Choroid plexus epithelial cell (primary cell): ENCODE measurements at places on chromosomes 13 and 19.

- DNase-seq, result no peak
Measured at GRCh38 chr13:47841151-47841550, 159.9 kb downstream of the SUCLA2 start.

DNA sequence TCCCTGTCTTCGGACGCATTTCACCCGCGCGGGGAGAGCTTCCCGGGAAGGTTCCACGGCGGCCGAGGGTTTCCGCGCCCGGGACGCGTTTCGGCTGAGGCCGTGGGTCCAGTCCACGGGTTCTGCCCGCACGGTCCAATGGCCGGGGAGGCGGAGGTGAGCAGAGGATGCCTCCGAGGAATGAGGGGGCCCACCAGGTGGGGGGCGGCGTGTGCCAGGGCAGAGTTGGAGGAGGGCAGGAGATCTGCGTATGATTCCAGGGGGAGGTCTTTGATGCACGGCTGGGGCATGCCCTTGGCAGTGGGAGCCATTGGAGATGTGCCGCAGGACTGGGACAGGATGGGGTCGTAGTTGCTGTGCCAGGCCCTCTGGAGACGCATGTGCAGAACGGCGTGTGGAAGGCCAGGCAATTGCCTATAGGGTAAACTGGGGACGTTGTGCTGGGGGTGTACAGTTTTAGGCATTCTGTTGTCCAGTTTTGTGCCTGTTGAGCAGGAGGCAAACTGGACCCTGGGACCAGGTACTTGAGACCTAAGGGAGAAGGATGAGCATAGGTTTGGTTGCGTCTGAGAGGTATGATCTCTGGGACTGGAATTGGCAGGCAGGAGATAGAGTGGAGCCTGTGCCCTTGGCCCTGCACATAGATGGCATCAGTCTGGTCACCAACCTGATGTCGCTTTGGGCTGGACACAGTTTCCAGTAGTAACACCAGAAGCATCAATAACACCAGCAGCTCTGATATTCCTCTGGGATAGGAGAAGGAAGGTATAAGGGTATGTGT lies 751 bp downstream of the ZNF584 start:
- peak; percentile 33 for DNase-seq

- peak; percentile 80 for DNase-seq
Measured at GRCh38 chr19:57803594-57804325, 11.0 kb downstream of the ZNF552 start.

DNA sequence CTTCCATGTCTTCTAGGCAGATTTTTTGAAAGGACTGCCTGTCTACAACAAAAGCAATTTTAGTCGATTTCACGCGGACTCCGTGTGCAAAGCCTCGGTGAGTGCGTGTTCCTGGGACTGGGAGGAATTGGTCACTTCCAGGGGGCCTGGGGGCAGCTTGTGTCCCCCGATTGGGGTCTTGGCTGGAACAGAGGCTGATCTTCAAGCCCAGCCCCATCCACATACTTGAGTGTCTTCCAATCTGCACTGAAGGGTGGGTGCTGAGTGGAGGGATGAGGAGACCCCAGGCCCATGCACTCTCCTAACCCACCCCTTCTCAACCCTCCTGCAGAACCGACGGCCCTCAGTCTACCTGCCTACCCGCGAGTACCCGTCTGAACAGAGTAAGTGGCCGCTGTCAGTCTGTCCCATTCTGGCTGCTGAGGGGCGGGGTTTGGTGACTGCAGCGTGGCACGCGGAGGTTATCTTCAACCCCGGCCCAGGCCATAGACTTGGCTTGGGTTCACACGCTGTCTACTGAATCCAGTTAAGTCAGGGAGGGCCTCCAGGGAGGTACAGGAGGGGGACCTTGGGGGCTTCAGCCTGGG lies 4.7 kb downstream of the DDA1 start:
- no peak for DNase-seq

GRCh38 chr13:76634431-76635191 lies 251.6 kb downstream of the KCTD12 start:
- DNase-seq, result no peak

DNA sequence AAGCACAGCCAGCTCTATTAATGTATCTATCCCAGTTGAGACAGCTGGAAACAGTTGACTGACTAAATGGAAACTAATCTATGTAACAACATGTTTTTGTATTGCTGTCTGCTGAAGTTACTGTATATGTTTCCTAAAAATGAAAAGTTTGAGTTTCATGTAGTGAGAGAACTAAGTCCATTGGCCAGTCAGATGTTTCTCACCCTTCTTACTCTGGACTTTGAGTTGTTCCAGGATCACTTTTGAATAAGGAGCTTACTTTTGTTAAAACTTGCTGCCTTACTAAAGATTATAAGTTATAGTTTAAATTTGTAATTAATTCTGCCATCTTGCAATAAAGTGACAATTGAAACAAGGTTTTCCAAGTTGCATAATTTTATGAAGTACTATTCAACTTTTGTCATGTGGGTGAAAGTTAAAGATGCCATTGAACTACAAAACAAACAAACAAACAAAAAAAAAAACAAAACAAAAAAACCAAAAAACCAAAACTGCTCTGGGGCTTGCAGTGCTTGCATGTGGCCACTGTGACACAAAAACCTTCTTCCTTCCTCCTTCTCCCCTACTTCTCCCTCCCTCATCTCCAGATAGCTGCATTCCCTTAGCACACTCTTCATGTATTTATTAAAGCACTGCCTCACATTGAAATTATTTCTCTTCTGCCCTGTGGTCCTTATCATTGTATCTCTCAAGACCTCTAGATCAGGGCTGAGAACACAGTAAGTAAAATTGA lies 15.3 kb downstream of the WDFY2 start:
- DNase-seq, result no peak

- DNase-seq, result no peak
Measured at GRCh38 chr19:30393046-30393445, 20.9 kb downstream of the ZNF536 start.

DNA sequence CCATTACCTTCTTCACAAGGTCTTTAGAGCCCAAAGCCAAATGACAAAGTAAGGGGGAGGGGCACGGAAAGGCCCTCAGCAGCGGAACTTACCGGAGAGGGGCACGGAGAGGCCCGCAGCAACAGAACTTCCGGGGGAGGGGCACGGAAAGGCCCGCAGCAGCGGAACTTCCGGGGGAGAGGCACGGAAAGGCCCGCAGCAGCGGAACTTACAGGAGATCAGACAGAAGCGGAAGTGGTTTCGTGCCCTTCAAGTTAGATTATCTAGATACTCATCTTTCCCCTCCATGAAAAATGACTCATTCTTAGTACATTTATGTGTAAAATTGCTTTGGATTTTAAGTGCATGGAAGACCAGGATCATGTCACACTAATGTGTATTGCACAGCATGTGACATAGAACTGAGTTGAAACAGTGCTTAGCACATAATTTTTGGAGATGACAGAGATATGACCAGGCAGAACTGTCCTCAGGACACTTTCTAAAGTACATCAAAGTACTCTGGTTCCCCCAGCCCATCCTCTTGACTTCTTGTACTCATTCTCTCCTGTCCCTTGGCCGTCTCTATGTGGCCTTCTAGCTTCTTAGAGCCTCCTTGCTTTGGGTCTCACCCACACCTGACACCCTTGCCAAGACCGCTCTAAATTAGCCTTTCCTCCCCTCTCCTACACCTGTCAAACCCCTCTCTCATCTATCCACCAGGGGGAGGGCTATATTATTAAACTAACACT lies 25.7 kb upstream of the TPTE2 start:
- peak; percentile 52 for DNase-seq

GRCh38 chr13:22061371-22061805 lies 390.5 kb downstream of the FGF9 start:
- DNase-seq, result no peak

DNA sequence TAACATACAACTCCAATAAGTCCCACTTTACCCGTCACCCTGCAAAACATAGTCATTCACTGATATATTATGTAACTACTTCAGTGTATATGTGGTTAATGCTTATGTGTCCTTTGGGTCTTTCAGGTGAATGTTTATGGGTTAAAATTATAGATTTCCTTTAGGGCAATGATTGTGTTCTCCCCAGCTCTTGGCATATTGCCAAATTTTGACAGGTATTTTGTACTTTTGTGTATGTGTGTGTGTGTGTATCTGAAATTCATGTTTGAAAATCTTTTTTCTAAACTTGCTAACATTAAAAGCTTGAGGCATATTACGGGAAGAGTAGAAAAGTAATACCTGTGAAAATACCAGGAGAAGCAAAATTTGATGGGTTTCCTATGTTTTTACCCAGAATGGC lies 8.2 kb downstream of the CDK8 start:
- DNase-seq, result no peak

GRCh38 chr19:33551676-33552075 lies 30.1 kb upstream of the PEPD start:
- DNase-seq, result no peak

DNA sequence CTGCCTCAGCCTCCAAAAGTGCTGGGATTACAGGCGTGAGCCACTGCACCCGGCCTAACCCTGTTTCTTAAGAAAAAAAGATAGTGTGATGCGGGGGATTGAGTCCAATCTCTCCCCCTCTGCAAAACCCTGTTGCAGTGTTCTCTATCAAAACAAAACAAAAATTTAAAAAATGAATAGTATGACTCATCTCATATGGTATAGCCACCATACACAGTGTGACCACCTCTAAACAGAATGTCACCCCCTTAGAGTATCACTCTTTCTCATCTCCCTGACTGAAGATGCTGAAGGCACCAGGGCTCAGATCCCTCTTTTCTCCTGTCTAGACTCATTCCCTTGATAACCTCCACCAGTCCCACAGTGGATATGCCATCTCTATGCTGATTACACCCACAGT lies 6.8 kb upstream of the ERF start:
- no peak for DNase-seq

- no peak for DNase-seq
Measured at GRCh38 chr13:36795463-36795862, 23.6 kb upstream of the RFXAP start.
